Memory B cell (primary cell): ENCODE measurements at places on chromosomes 13 and 19.

GRCh38 chr13:75333103-75333502 lies 148.9 kb downstream of the TBC1D4 start:
- H3K27ac ChIP-seq, result no peak overlapping the region
- no peaks in the 10 kb centered on the region for H3K36me3 ChIP-seq
- no peaks in the 10 kb centered on the region for H3K4me1 ChIP-seq
- H3K4me3 ChIP-seq, result no peak overlapping the region
- H3K27me3 ChIP-seq, result peaks cover 4% of the 10 kb centered on the region

DNA sequence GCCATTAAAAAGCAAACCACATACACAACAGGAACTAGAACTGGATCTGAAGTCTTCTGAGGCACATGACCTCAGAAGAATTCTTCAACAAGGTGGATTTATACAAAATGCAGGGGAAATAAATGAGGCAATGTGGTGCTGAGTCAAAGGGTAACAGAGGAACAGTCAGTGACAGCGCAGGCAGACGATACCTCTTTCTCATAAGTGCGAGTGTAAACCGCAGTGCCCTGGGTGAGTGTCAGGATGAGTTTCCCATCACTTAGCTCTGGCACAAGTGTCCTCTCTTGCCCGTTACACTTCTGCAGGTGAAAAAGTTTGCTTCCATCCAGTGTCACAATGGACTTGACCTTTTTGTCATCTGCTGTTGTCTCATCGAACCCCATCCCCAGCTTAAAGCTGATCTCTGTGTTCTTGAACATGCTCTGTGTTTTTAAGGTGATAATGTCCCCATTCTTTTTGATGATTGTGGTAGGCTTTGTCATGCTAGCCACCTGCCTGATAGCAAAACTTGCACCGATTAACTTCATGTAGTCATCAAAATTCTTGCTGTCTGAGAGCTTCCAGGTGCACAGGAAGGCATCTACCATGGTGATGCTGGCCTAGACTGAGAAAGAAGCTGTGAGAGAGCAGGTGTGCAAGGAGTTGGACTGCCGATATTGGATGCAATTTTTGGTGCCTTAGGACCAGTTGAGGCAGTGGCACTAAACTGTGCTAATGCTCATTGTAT lies 97.3 kb downstream of the AKAP11 start:
- H3K36me3 ChIP-seq, result no peaks in the 10 kb centered on the region
- peaks cover 9% of the 10 kb centered on the region for H3K4me1 ChIP-seq
- no peak overlapping the region for H3K4me3 ChIP-seq
- no peaks in the 10 kb centered on the region for H3K27me3 ChIP-seq
- DNase-seq, result no peak

DNA sequence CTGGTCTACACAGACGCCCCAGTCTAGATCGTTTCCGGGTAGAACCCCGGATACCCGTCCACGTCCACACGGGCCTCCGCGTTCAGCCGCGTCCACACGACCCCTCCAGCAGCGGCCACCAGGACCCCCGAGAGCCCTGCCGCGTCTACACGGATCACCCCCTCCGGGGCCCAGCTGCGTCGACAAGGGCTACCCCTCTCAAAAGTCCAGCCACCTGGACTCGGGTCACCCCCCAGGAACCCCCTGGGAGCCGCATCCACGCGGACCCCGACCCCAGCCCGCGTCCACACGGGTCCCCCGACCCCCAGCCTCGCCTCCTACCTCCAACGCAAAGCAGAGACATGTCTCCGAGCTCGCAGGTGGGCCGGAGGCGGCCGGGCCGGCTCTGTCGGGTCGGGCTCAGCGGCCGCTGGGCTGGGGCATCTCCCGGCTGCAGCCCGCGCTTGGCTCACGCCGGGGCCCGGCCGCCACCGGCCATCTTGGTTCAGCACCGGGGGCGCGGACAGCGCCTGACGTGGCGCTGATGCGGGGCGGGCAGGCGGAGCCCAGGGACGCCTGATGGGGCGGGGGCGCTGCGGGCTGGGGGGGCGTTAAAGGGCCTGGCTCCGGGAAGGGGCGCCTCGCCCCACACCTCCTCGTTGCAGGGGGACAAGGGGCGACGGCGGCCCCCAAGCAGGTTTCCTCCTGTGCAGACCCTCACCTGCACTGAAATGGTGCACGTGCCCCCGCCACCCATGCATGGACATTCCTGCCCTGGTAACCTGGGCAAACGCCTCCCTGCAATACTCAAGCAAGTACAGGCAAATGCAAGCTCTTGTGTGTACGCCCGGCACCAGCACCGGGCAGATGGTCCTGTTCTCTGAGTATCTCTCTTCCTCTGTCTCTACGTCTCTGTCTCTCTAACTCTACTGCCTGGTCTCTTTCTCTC lies at the start of gene UNC13A:
UNC13A (minus strand) TSS at position 498 of the 928 bp plus-strand sequence; CDS start at position 343, 155 bp downstream.
- peaks cover 2% of the 10 kb centered on the region for H3K36me3 ChIP-seq
- H3K27me3 ChIP-seq, result peaks cover 28% of the 10 kb centered on the region
- peaks cover 11% of the 10 kb centered on the region for H3K4me1 ChIP-seq
- no peak within 1 kb of the TSS for H3K27ac ChIP-seq
- H3K4me3 ChIP-seq, result peak within 1 kb of the TSS; percentile 56

GRCh38 chr13:62512194-62513141 lies 1096.8 kb upstream of the PCDH20 start:
- no peaks in the 10 kb centered on the region for H3K27me3 ChIP-seq
- H3K4me1 ChIP-seq, result no peaks in the 10 kb centered on the region
- H3K36me3 ChIP-seq, result no peaks in the 10 kb centered on the region
- DNase-seq, result no peak
- H3K4me3 ChIP-seq, result no peak overlapping the region
- H3K27ac ChIP-seq, result no peak overlapping the region

DNA sequence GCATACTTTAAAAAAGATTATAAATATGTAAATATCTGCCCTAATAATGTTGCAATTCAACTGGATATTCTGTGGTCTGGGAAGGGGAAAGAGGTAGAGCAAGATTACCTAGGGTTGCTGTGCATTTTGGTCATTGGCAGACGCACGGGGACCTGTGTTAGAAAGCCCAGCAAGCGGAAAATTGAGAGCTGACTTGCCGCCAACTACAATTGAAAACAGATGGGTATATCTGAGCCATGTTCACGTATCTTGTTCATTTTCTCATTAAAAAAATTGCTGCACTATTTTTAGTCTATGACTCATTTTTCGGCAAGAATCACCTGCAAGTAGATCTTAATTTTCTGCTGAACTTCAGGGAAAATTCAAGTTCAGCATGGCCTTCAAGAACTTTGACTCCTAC lies 308.5 kb upstream of the TMTC4 start:
- peaks cover 5% of the 10 kb centered on the region for H3K27me3 ChIP-seq
- no peak overlapping the region for H3K27ac ChIP-seq
- no peaks in the 10 kb centered on the region for H3K36me3 ChIP-seq
- no peak overlapping the region for H3K4me3 ChIP-seq
- H3K4me1 ChIP-seq, result no peaks in the 10 kb centered on the region
- no peak for DNase-seq

DNA sequence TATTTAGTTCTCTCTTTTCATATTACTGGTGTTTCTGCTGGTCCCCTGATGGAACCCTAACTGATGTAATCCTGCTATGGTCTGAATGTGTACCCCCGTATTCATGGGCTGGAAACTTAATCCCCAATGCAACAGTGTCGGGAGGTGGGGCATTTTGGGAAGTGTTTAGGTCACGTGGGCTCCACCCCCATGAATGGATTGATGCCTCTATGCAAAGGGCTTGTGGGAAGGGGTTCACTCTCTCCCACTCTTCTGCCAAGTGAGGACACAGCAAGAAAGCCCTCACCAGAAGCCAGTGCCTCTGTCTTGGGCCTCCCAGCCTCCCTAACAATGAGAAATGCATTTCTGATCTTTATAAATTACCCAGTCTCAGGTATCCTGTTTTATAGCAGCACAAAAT lies 21.2 kb upstream of the UBAC2 start:
- no peak for DNase-seq
- no peaks in the 10 kb centered on the region for H3K27me3 ChIP-seq
- H3K27ac ChIP-seq, result peak overlapping the region; percentile 62
- H3K4me1 ChIP-seq, result peaks cover 31% of the 10 kb centered on the region

DNA sequence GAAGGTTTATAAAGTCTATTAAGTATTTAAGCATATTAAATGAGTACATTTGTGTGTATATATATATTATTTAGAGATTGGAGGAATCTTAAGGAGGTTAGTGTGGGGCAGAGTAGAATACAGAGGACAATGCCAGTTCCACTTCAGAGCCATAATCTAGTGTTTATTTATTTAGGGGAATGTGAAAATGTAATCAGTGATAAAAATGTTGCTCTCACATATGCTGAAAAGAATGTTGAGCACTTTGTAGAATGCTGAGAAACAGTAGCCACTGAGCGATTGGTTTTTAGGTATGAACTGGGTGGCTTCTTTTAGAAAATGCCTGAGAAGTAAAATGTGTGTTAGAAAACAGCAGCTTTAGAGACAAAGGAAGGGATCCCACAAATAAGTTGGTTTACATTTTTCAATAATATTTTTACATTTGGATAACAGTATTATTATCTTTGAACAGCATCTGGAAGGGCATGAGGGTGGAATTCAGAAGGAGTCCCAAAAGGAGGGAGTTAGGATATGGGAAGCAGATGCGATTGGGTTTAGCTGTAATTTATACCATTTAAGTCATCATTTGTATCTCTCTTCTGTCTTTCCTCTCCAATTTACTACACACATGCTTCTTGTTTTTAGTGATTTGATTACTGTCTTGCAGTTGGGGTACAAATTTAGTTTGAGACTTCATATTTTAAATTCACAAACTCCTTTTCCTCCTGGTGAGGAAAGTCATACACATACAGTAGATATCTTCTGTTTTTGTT lies 68.6 kb downstream of the NDFIP2 start:
- no peak overlapping the region for H3K4me3 ChIP-seq
- no peaks in the 10 kb centered on the region for H3K4me1 ChIP-seq
- H3K27me3 ChIP-seq, result no peaks in the 10 kb centered on the region
- no peak for DNase-seq
- no peaks in the 10 kb centered on the region for H3K36me3 ChIP-seq

GRCh38 chr13:20810808-20811207 lies 37.0 kb upstream of the EEF1AKMT1 start:
- no peak for DNase-seq
- H3K27ac ChIP-seq, result peak overlapping the region; percentile 28
- peaks cover 34% of the 10 kb centered on the region for H3K36me3 ChIP-seq
- no peaks in the 10 kb centered on the region for H3K27me3 ChIP-seq
- no peak overlapping the region for H3K4me3 ChIP-seq
- peaks cover 3% of the 10 kb centered on the region for H3K4me1 ChIP-seq
